ENCODE measurements at places on chromosomes 3 and 15. TPM values are rescaled to one million over a fixed set of nuclear protein-coding genes. Genes with fewer than 3 reads are reported as not detected.

SYNM gene
- total RNA-seq, result 10.2 TPM

P4HTM gene
- 26.9 TPM for total RNA-seq

SYNPR gene
- not detected for total RNA-seq

SLC24A5 gene
- not detected for total RNA-seq

RPSA gene
- 1,060 TPM for total RNA-seq

CDHR4 gene
- total RNA-seq, result not detected

B3GALNT1 gene
- total RNA-seq, result 13.7 TPM

KLHL40 gene
- total RNA-seq, result not detected

GOLGA8H gene
- 3.3 TPM for total RNA-seq

ALG1L2 gene
- total RNA-seq, result not detected

KLHL6 gene
- 14.8 TPM for total RNA-seq

WHAMM gene
- 9.4 TPM for total RNA-seq

CELSR3 gene
- total RNA-seq, result 0.71 TPM

SAMD7 gene
- not detected for total RNA-seq

ECE2 gene
- not detected for total RNA-seq
